ENCODE measurements at places on chromosomes 1 and 21. TPM values are rescaled to one million over a fixed set of nuclear protein-coding genes. Genes with fewer than 3 reads are reported as not detected.

The MAB21L3 gene
- 0.04 TPM for total RNA-seq

The SFN gene
- 397 TPM for total RNA-seq

The LGR6 gene
- 0.41 TPM for total RNA-seq

The PRR9 gene
- total RNA-seq: not detected

The MR1 gene
- total RNA-seq: 6.5 TPM

The S100A1 gene
- total RNA-seq: 0.86 TPM

The HUNK gene
- 1.3 TPM for total RNA-seq

The BRDT gene
- not detected for total RNA-seq

The AK5 gene
- 8.7 TPM for total RNA-seq

The LBR gene
- total RNA-seq: 42.2 TPM

The LYPLAL1 gene
- 23.6 TPM for total RNA-seq

The DPH2 gene
- total RNA-seq: 44.1 TPM

The HENMT1 gene
- total RNA-seq: 6.0 TPM

The FAM3B gene
- not detected for total RNA-seq

The COL16A1 gene
- 5.8 TPM for total RNA-seq

The SERPINC1 gene
- total RNA-seq: not detected

The MYOG gene
- total RNA-seq: not detected

The FH gene
- total RNA-seq: 91.8 TPM

The MAP1LC3C gene
- not detected for total RNA-seq

The OR2W3 gene
- not detected for total RNA-seq

The SPRR2A gene
- not detected for total RNA-seq

The SPAG17 gene
- total RNA-seq: not detected

The BCL2L15 gene
- total RNA-seq: not detected

The TDRD5 gene
- total RNA-seq: not detected

The XKR8 gene
- total RNA-seq: 3.8 TPM

The CYYR1 gene
- total RNA-seq: not detected

The KRTAP10-6 gene
- total RNA-seq: not detected

The AMY1B gene
- not detected for total RNA-seq

The LINGO4 gene
- not detected for total RNA-seq

The ARMH1 gene
- total RNA-seq: 0.55 TPM

The CFHR2 gene
- not detected for total RNA-seq

The SIM2 gene
- 10.6 TPM for total RNA-seq

The CYP2J2 gene
- total RNA-seq: not detected

The IL23R gene
- not detected for total RNA-seq

The CLCNKA gene
- total RNA-seq: 0.06 TPM

The BGLAP gene
- total RNA-seq: 1.2 TPM

The KLF17 gene
- 0.43 TPM for total RNA-seq

The SAMSN1 gene
- total RNA-seq: not detected

The FCRL6 gene
- not detected for total RNA-seq

The TIE1 gene
- not detected for total RNA-seq

The THBS3 gene
- total RNA-seq: 9.5 TPM

Measured in A549 treated with CpdA at 1 μM for 4 hours (cell line).